Activated T-helper 1 cell treated with anti-CD3 and anti-CD28 coated beads, Interleukin-12 subunit alpha, Interleukin-12 subunit beta, Interleukin-2, Interleukin-4 antibody, amounts not matched to agents 30 ng/mL and 10 ng/mL and 1 ng/mL, durations not matched to agents 14 hours and 24 hours and 36 hours (primary cell): ENCODE measurements at places on chromosomes 4 and X.

DNA sequence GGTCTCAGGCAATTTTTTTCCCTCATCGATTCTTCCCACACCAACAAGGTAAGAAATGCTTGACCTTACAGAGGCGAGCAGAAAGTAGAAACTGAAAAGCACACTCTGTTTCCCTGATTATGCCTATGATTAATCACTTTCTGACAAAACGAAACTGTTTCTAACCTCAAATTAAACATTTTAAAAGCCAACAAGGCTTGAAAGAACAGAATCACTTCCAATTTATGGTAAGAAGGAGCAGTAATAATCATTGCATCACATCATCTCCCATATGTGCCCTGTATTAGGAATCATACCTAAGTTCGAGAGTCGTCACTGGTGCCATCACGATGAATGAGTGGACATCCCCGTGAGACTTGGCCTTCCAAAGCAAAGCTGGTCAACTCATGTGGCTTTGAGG, 12.5 kb upstream of the CXCL13 start:
- peak overlapping the region; percentile 82 for H3K27ac ChIP-seq
- DNase-seq = no peak
- H3K36me3 ChIP-seq = peaks cover 7% of the 10 kb centered on the region
- peak overlapping the region; percentile 23 for H3K4me3 ChIP-seq

DNA sequence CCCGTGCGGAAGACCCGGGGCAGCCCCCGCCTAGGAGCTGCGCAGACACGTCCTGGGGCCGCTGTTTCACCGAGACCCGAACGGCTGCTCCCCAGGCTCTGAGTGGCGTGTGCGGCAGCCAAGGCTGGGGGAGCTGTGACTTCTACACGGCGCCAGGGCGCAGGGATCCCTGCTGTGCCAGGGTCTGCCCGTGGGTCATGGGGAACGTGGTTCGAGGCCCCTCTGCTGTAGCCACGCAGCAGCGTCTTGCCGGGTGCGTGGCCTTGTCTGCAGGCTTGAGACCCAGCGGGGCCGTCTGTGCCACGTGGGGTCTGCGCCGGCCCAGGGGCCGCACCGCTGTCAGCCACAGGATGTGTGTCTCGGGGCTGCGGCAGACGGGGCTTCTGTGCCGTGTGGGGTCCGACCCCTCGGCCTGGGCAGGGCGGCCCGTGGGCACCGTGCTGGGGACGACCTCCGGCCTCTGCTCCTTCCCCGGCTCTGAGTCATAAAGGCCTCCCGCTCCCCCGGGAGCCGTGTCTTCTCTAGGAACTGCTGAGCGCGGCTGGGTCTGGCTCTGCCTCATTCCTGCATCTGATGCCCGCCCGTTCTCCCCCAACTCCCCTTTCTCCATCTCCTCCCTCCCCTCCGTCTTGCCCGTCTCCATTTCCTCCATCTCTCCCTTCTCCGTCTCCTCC, 12.7 kb upstream of the GTPBP6 start:
- H3K27me3 ChIP-seq = no peaks in the 10 kb centered on the region
- H3K36me3 ChIP-seq = peaks cover 3% of the 10 kb centered on the region
- no peak overlapping the region for H3K27ac ChIP-seq

DNA sequence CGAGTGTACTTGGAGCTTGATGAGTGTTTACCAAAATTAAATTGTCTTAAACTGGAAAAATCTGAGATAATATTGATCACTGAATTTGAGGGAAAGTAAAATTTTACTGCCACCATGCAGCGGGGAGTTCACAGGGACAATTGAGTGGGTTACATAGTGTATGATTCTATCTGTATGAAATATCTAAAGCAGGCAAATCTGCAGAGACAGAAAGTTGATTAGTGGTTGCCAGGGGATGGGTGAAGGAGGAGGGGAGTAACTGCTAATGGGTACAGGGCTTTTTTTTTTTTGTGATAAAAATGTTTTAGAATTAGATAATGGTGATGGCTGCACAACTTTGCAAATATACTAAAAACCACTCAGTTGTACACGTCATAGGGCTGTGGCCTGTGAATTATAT, 35.4 kb upstream of the PDLIM3 start:
- no peak overlapping the region for H3K27ac ChIP-seq
- DNase-seq = no peak
- H3K27me3 ChIP-seq = peaks cover 10% of the 10 kb centered on the region
- H3K36me3 ChIP-seq = no peaks in the 10 kb centered on the region
- H3K4me1 ChIP-seq = no peaks in the 10 kb centered on the region

DNA sequence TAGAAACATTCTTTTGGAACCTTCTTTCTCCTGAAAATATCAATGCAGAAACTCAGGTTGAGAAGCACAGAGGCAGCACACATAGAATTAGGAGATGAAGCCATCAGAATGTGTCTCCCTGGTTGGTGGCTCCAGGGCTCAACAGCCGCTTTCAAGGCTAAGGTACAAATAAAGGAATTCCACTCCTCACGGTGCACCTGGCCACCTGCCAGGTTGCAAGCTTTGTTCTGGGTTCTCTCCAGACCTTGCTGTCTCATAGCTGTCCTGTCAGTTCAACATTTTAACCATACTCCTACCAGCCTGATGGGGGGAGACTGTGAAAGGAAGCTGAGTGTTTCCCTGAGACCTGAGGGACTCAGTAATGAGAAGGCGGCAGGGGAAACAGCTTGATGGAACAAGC, 96.3 kb upstream of the HPF1 start:
- H3K27ac ChIP-seq = no peak overlapping the region
- H3K4me3 ChIP-seq = no peak overlapping the region
- no peaks in the 10 kb centered on the region for H3K36me3 ChIP-seq
- peaks cover 4% of the 10 kb centered on the region for H3K27me3 ChIP-seq

DNA sequence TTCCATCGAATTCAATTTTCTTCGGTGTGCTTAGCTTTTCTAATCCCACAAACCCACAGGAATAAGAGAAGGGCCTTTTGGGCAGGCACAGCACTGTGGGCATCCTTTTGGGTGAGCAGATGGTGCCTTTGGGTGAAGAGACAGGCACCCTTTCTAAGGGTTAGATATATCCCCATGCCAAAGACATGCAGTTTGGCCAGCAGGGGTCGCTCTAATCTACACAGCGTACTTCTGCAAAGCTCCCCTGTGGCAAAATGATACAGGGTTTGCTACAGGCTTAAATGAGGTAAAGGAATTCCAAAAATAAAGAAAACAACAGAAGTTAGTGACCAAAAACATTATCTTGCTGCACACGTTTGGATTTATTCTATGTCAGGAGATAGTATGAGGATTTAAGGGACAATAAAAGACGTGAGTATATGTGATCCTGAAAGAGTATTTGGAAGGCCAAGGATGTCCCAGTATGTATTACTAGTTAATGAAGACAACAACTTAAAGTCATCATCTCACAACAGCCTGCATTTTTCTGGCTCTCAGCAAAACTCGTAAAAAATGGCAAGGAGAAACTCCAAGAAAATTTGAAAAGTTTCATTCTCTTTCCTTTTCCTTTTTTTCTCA, 49.5 kb downstream of the PHEX start:
- H3K27me3 ChIP-seq = no peaks in the 10 kb centered on the region
- peaks cover 7% of the 10 kb centered on the region for H3K4me1 ChIP-seq
- DNase-seq = peak; percentile 2
- no peak overlapping the region for H3K4me3 ChIP-seq
- peak overlapping the region; percentile 42 for H3K27ac ChIP-seq

DNA sequence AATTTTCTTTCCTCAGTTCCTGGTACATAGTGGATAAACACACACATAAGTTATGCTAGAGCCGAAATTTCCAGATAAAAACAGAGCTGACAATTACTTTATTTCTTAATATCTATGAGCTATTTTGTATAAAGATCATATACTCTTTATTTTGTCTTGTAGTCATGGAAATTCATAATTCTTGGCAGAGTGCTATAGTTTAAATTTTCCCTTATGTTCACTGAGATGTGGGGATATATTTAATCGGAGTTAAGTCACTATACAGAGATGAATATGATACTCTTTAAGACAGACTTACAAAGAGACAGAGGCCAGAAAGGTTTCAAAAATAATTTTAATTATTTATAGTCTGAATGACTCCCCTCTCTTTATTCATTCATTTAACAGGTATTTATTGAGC, 89.7 kb downstream of the PPEF1 start:
- DNase-seq = no peak
- no peaks in the 10 kb centered on the region for H3K27me3 ChIP-seq
- no peak overlapping the region for H3K4me3 ChIP-seq
- H3K4me1 ChIP-seq = no peaks in the 10 kb centered on the region
- H3K27ac ChIP-seq = no peak overlapping the region
- H3K36me3 ChIP-seq = no peaks in the 10 kb centered on the region

DNA sequence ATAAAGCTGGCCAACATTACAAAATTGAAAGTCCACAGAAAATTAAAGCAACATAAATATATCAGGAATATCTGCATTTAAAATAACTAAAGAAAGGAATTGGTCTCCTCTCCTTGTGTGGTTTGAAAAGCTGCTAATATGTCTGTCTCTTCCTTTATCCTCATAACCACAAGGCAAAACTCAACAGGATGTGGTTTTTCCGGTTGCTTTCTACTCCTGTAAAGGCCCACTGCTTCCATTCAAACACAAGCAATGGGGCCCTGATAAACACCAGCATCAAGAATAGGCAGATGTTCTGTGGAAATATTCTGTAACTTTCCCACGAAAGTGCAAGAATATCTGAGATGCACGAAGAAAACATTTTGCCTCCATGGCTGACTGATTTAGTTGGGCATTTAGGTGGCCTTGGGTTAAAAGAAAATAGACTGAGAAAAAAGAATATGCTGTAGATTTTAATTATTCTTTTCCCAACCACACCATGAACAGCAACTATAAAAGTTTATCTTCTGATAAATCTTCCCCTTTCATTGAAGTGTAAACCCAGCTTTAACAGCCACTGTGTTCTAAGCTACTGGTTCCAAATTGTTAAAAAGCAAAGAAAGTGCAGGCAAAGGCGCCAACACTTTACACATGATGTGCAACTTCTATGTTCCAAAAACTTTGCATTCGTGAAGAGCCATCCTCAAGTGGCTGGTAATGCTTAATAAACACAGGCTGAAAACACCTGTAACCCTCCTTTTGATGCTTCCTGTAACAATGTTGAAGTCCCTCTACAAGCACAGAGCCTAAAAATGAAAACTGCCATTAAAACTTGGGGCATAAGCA, 50.5 kb upstream of the NDST3 start:
- H3K4me3 ChIP-seq = no peak overlapping the region
- no peaks in the 10 kb centered on the region for H3K36me3 ChIP-seq
- H3K27ac ChIP-seq = no peak overlapping the region

- H3K4me3 ChIP-seq = no peak overlapping the region
- H3K4me1 ChIP-seq = peaks cover 39% of the 10 kb centered on the region
- H3K27me3 ChIP-seq = peaks cover 10% of the 10 kb centered on the region
- peaks cover 2% of the 10 kb centered on the region for H3K36me3 ChIP-seq
These were observed 3.2 kb downstream of the SCARB2 start for GRCh38 chr4:76210452-76210851.
